ENCODE measurements at places on chromosomes 3 and 15.

GRCh38 chr15:99187936-99188335 lies 61.4 kb downstream of the TTC23 start:
- DNase-seq = no peak

- DNase-seq = peak; percentile 80
These were observed 60.5 kb downstream of the SH3BP5 start for GRCh38 chr3:15271785-15272381.

DNA sequence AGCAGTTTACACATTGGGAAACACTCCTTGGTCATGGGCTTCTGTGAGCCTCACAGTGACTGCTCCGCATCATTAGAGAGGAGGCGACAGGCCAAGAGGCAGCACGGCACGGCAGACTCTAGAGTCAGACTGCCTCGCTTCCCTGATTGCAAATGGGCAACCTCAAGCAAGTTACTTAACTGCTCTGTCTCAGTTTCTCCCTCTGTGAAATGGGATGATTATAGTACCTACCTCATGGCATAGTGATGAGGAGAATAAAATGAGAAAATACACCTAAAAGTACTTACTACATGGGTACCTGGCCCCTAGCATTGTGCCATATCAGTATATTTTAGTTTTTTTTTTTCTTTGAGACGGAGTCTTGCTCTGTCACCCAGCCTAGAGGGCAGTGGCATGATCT lies 4.0 kb upstream of the RCCD1 start:
- DNase-seq = no peak

DNA sequence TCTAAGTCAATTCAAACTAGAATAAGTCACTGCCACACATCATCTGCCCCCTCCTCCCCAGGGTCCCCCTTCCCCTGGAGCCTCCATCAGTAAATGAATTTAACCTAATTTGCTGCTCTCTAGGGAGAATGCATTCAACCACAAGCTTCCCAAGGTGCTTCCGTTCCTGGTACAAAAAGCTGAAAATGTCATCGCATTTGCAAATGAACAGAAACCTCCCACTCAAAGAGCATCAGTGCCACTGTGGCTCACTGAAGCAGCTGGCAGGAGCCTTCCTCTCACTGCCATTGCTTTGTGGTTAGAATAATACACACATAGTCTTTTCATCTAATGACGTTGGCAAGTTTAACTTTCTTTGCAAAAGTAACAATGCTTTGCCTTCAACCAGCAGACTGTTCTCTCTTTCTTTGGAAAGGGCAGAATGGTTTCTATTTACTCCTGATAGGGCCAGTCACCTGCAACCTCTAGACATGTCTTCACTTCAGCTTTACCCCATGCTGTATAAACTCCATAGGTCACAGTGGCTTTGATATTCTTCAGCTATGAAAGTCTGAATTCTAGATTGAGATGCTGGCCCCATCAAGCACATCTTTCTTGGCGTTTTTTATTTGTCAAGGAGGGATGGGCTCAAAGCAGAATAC lies 238.1 kb downstream of the CPNE4 start:
- DNase-seq = no peak

GRCh38 chr3:195863121-195864061 lies 45.0 kb downstream of the TNK2 start:
- peak; percentile 94 for DNase-seq

GRCh38 chr3:4588466-4588865 lies 95.3 kb downstream of the ITPR1 start:
- DNase-seq = no peak

- no peak for DNase-seq
These were observed 47.8 kb downstream of the ATP2B2 start for GRCh38 chr3:10457560-10457959.

DNA sequence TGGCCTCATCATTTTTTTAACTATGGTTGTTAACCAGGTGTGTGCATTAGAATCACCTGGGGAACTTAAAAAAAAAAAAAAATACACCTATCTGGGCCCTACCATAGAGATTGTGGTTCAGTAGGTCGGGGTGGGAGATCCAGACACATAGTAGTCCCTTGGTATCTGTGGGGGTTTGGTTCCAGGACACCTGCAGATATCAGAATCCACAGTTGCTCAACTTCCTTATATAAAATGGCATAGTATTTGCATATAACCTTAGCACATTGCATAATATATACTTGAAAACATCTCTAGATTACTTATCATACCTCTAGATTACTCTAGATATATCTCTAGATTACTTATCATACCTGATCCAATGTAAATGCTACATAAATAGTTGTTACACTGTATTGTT lies 5.0 kb downstream of the IQGAP1 start:
- no peak for DNase-seq

- DNase-seq = no peak
These were observed 9.3 kb downstream of the ZPLD1 start for GRCh38 chr3:102444101-102444500.

DNA sequence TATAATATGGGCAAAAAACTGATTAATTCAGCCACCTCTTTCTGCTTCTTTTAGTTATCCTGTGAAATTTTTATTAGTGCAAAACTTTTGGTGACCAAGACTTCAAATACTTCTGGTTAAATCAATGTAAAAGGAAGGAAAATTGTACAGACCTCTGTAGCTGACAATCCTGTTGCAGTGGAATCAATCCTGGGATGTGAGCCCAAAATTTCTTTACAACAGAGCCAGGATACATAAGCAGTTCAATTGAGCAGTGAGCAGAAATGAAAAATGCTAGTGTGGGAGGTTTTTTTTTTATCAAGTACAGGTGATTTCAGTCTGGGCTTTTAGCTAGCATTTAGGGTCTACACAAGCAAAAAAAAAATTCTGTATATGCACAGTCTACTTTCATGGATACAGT lies 398.0 kb downstream of the OTOL1 start:
- DNase-seq = no peak

DNA sequence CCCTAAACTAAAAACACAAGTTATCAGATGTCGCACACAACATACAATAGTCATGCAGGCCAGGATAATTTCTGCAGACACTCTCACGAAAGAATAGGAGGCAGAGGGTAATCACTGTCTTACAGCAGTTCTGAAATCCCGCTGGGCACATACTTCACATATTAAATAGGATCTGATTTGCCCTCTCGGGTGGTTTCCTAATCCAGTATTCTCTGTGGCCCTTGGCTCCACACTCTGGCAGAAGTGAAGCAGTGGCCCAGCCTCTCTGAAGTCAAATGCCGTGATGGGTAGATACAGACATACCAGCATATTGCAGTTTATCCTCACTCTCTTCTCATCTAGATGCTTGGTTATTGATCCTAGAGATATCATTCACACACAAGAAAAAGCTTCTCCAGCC lies 19.0 kb downstream of the GADL1 start:
- DNase-seq = no peak

- no peak for DNase-seq
These were observed 21.2 kb downstream of the CRTC3 start for GRCh38 chr15:90550919-90551318.

GRCh38 chr3:81378552-81379293 lies 382.7 kb downstream of the GBE1 start:
- DNase-seq = no peak

- no peak for DNase-seq
These were observed 59.5 kb downstream of the BFSP2 start for GRCh38 chr3:133459400-133459799.

DNA sequence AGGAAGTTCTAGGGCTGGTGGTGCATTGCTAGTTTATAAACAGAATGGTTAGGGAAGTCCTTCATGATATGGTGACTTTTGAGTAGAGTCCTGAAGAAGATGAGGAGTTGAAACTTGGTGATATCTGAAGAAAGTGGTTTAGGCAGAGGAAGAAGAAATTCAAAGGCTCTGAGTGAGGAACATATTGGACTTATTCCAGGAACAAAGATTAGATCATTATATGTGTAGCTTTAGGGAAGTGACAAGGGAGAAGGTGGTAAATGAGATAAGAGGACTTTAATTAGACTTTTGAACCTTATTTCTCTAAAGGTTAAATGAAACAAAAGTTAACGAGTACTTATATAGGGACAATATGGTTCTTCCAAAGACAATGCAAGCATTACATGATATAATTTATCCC lies 286.7 kb downstream of the DOCK3 start:
- DNase-seq = no peak

- DNase-seq = no peak
These were observed 26.4 kb upstream of the FAM107A start for GRCh38 chr3:58603606-58604005.

GRCh38 chr15:30978328-30978727 lies 13.1 kb downstream of the MTMR10 start:
- DNase-seq = no peak

DNA sequence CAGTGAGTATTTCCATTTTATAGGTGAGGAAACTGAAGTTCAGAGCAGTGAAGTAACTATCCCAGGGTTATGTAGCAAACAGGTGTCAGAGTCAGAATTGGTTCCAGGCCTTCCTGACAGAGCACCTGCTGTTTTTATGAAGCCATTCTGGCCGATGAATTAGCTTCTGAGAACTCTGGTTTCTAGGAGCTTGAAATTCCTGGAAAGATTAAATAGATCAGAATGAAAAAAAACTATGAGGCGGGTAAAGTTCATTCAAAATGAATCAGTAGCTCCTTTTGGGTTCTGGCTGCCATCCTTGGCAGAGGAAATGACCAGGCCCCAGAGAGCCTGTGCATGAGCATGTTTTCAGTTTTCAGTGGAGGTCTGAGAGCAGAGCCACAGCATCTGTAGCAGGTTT lies 59.3 kb upstream of the CFAP161 start:
- DNase-seq = no peak

- DNase-seq = no peak
These were observed 43.2 kb downstream of the ZMAT3 start for GRCh38 chr3:179028408-179028807.

GRCh38 chr3:134847349-134847748 lies 52.3 kb downstream of the EPHB1 start:
- DNase-seq = no peak

GRCh38 chr3:27325419-27325818 lies 43.8 kb downstream of the NEK10 start:
- DNase-seq = no peak

GRCh38 chr3:10397879-10398278 lies 77.0 kb upstream of the SEC13 start:
- DNase-seq = no peak

GRCh38 chr3:36250191-36250590 lies 130.1 kb upstream of the STAC start:
- no peak for DNase-seq

- no peak for DNase-seq
These were observed 13.6 kb upstream of the TBL1XR1 start for GRCh38 chr3:177210744-177211502.

DNA sequence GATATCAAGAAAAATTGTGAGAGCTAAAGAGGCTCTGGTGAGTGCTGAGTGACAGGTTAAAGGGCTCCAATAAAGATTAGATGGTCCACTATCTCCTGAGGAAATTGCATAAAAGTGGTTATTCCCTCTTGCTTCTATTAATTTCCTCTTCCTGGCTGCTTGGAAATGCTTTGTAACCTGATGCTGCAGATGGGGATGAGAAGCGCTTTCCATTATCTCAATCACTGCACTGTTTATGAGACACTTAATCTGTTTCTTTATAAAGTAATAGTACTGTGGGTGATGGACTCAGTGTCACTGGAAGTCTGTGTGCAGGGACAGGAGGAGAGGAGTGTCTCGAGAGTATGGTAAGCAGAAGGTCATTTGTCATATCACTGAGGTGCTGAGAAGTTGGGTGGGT lies 305.3 kb downstream of the EPHB1 start:
- DNase-seq = no peak

- DNase-seq = no peak
These were observed 72.8 kb upstream of the ICE2 start for GRCh38 chr15:60551781-60552161.

DNA sequence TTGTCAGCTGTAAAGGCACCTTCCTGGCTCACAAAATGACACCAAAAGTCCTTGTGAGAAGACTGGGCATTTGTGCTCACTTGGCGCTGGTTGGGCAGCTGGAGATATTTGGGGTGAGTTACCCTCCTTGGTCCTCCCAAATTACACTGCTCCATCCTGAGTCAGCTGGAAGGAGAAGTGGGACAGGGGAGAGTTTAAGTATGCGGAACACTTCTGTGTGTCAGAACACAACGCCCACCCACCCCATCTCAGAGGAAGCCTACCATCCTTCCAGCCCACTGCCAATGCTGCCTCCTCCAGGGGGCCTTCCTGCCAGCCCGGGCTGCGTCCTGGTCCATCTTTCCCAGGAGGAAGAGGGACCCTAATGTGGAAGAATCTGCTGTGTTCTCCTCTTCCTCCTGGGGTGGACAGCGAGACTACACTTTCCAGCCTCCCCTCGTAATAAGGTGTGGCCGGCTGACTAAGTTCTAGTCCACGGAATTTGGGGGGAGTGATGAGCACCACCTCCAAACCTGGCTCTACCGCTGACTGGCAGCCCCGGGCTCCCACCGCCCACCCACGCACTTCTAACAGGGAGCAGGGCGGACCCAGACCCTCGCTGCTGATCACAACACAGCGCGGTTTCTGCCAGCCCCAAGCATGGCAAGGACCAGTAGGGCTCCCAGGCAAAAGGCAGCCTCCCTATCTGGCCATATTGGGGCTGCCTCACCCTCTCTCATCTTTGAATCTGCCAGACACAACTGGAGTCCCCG lies 265.0 kb downstream of the XXYLT1 start:
- peak; percentile 56 for DNase-seq

- no peak for DNase-seq
These were observed 11.3 kb upstream of the RPL39L start for GRCh38 chr3:187150599-187150998.

DNA sequence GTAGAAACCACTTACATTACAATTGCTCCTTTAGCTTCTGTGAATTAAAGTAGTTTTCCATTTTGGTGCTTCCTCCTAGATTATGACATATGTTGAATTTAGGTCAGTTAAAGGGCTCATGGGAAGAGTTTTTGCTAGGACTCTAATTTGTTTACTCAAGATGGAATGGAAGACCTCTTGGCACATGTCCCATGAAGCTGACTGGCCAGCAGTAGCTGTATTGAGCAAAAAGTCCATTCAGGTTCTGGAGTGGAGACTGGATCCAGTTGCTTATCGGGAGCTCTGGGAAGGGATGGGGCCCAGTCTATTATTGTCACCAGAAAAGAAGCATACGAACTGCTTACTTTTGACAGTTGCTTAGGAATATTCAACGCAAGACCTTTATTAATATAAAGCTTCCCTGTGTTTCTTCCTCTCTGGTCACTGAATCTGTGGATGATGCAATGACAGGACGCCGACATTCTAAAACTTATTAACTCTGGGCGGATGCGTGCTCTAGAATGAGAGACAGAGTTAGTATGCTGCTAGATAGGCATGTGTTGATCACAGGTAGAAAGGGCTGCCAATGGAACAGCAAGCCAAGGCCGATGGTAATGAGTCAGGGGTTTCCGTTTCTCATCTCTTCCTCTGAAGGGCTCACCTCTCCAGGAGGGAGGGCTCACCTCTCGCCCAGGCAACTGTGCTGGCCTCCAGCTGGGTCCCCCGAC lies 155.8 kb downstream of the NR1D2 start:
- DNase-seq = no peak

Measured in upper lobe of right lung (tissue), 1 donor.